ENCODE measurements at places on chromosomes 3 and 15.

- no peak for DNase-seq
Measured at GRCh38 chr15:101171954-101172353, 79.9 kb downstream of the CHSY1 start.

DNA sequence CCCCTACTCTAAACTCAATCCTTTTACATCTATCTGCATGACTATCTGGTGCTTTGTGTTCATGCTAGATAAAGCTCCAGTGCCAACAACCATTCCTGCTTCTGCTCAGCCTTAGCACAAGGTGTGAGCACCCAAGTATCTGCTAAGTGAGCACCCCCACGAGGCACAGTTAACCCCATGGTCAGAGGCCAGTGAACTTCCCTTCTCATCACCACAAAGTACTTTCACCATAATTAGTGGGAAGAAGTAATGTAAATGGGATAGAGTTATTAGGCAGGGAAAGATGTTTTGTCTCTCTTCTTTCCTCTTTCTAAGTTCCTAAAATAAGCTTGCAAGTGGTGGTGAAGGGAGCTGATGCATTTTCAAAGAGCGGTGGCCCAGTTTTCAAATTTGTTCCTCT, 96.4 kb downstream of the ANO10 start:
- no peak for DNase-seq

- no peak for DNase-seq
Measured at GRCh38 chr3:12155828-12156227, 2.9 kb downstream of the TIMP4 start.

DNA sequence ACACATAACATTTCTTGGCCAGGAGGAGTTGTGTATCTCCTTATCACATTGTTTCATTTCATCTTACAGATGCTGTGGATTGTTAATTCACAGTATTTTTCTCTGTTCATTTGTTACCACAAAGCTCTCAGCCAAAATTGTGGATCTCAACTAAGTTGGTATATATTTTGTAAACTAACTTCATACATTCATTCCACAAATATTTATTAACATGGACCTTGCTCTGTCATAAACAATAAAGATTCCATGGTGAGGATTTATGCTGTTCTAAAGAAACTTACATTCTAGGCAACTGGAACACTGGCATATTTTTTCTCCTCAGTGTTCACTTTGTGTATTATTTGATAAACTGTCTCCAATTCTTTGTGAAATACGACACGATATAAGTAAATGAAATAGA, 268.8 kb downstream of the CNTN3 start:
- no peak for DNase-seq

DNA sequence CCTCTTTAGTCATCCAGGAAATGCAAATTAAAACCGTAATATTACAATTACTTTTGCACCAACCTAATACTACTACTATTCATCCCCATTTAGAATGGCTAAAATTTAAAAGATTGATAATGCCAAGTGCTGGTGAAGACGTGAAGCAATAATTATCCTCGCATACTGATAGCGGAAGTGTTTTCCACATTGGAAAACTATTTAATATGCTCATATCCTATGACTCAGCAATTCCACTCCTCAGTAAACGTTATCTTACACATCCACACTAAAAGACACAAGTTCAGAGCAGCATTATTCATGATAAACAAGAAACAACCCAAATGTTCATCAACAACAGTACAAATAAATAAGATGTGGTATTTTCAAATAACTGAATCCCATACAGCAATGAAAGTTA, 70.6 kb downstream of the VPS13C start:
- DNase-seq, result no peak

DNA sequence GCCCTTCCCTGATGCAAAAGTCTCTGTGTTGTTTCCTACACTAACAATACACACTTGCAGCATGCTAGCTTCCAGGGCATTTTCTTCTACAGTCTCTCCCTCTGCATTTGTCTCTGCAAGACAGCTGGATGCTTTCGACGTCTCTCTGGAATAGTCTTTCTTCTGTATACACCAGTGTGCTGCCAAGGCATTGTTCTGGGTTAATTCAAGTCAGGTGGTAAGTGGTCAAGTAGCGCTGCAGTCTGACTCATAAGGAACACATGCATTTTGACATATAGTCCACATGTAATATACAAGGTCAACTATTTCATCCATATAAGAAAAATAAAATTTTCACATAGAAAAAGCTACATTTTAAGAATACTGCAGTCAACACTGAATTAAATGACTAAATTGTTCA, 92.7 kb downstream of the MYLK start:
- no peak for DNase-seq

DNA sequence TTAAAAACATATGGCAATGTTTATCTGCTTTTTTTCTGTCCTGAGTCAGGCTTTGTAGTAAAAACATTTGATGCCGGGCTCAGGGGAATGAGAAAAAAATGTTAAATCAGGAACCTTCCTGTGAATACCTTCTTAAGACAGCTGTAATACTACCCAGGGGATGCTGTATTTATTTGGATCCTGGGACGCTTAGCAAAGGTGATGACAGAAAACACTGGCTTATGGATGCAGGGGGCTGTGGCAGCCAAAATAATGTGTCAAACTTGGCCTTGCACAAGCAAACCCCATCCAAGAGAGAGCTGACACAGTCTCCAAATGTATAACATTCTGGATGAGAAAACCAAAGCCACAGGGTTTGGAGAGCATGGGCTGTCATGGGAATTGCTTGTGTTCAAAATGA, 438.2 kb upstream of the PROK2 start:
- DNase-seq, result no peak

GRCh38 chr3:23756206-23756840, 49.4 kb upstream of the UBE2E1 start:
- no peak for DNase-seq

GRCh38 chr15:51105430-51106016, 10.8 kb upstream of the TNFAIP8L3 start:
- no peak for DNase-seq

- no peak for DNase-seq
Measured at GRCh38 chr15:67593562-67593961, 51.1 kb downstream of the MAP2K5 start.

- DNase-seq, result no peak
Measured at GRCh38 chr15:48851956-48852355, 26.0 kb upstream of the EID1 start.

- no peak for DNase-seq
Measured at GRCh38 chr3:69244039-69244438, 121.6 kb upstream of the LMOD3 start.

DNA sequence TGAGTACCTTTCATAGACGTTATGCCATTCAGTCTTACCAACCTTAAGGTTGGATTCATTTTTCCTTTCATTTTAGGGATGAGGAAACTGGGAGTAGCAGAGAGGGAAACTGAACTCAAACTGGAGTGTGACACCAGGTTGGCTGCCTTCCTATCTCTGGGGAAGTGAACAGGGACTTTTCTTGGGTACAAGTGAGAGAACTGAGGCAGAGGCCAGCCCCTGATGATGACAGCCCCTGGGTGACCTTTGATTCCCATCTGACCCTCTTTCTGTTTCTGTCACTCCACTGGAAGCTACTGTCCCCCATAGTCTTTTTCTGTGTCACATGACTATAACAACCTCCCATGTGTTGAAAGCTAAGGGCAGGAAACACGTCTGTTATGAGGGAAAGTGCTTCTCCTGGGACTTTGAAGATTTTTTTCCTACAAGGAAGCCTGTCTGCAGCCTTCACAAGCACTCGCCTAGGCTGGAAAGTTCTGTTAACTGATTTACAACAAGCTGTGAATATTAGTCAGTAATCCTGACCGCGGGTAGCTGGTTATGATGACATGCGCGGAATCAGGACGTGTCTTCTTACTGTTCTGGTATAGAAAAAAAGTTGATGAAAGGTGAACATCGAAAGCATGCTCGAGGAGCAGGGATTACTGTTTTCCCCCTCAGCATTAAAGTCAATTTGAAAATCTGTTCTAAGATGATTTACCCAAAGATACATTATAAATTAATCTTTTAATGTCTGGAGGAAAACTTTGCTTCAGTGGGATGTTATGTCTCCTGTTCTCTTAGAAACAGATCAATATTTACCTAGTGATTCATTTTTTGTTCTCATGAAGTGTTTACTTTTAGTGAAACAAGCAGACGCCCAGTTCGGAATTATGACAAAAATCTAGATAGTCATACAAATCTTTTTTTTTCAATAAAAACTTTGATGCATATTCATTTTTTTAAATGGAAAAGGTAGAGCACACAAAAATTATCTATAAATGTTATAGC, 31.5 kb downstream of the ABHD2 start:
- DNase-seq, result no peak

DNA sequence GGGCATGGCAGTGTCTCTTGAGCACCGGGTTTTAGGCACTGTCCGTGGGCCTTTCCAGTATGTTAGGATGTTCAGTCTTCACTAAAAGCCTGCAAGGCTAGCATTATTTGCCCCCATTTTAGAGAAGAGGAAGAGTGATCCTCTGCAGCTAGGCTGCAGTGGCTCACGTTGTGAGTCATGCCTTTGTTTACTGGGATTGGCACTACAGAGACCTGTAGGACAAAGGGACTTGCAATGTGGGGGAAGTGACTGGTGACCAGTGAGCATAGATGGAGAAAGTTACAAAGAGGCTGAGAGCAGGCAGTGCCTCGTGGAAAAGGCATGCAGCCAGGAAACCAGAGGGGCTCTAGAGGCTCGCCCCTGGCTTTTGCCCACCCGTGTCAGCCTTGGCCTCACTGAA, 26.8 kb upstream of the CPNE9 start:
- no peak for DNase-seq

GRCh38 chr3:121606106-121606505, 12.9 kb downstream of the FBXO40 start:
- no peak for DNase-seq

GRCh38 chr3:74053970-74054516, 429.3 kb upstream of the PDZRN3 start:
- no peak for DNase-seq

- DNase-seq, result no peak
Measured at GRCh38 chr3:31416980-31417379, 115.7 kb upstream of the STT3B start.
